Activated CD4-positive, alpha-beta T cell treated with anti-CD3 and anti-CD28 coated beads, Interleukin-2, amount 50 U/mL, for 24 hours (primary cell): ENCODE measurements at places on chromosomes 5 and 9.

GRCh38 chr9:13432904-13433303 lies 153.4 kb upstream of the MPDZ start:
- DNase-seq, result no peak

DNA sequence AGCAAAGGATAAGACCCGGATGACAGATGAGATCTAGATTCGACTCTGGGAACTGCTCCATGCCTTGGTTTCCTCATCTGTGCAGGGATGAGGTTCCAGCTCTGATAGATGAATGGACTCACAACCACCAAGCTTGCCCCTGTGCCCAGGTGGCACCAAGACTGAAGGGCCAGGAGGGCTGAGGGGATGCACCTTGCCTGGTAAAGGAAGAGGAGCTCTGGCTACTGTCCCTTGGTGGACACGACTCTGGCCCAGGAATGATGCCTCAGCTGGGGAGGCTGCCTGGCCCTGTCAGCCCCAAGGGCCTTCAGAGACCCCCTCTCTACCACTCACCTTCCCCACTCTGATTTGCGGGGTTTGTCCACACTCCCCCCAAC lies 24.9 kb upstream of the ANXA6 start:
- no peak for DNase-seq

DNA sequence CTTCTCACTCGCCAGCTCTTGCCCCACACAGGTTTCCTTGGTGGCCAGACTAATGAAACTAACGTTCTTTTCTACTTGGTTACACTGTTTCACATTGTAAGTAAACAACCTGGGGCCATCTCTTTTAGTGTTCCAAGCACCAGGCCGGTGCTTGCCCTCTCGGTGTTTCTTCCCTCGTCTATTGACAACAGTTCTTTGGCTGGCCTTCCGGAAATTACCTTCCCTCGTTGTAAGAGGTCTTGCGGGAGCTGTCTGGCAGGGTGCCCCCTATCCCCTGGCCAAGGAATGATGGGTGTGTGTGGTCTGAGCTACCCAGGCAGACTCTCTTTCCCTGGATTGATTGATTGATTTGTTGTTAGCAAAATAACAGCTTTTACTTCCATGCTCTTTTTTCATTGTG lies 918 bp upstream of the MYMK start:
- DNase-seq, result no peak

DNA sequence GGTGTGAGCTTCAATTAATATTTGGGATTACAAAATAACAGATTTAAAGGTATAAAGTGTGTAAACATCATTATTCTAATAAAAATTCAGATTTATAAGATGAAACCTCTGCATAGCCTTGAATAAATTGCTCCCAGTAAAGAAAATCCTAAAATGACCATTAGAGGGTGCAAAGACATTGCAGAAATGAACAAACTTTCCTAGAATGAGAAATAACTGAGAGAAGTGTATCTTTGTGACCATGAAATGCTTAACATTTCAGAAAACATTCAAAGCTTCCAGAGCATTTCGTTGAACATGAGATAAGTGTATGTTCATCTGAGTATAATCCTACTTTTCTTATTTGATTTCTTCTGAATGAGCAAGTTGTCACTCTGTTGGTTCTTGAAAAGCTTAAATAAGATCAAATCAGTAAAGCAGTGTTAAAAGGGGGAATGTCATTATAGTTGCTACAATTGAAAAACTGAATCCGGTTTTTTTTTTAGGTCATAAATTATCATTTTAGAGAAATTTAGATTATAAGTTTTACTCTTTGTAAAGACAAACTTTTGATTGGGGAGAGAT lies 24.7 kb upstream of the NUDT12 start:
- DNase-seq, result no peak

DNA sequence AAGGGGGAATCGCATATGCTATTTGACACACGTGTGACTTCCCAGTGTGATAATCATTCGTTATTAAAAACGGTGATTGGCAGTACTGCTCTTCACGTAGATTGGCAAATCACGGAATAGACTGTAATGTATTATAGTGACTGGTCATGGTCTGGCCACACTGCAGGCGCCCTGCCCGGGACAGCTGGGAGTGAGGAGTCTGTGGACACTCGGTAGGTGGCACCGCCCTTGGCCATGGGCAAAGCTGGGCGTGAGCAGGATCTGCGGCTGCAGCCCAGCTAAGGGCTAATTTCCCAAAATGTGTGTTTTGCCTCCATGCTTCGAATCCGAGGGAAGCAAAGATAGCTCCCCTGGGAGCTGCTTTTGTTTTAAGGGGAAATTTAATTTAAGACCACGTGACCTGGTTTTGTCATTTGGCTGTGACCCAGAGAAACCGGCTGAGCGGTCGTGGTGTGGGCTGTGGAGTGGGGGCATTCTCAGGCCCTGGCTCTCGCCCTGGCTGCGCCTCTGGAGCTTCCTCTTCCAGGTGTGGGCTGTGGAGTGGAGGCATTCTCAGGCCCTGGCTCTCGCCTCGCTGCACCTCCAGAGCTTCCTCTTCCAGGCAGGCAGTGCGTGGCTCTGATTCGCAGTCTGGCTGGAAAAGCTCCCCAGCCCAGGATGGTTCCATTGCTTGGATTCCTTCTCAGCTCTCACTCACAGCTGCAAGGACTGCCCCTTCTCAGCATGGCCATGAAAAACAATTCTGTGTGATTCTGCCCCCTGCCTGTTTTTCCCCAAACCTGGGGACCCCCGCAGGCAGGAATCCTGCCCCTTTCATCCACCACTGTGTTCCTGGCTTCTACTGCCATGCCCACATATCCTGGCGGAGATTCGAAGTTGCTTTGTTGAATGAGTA lies 131.1 kb downstream of the OLFM1 start:
- DNase-seq, result no peak

DNA sequence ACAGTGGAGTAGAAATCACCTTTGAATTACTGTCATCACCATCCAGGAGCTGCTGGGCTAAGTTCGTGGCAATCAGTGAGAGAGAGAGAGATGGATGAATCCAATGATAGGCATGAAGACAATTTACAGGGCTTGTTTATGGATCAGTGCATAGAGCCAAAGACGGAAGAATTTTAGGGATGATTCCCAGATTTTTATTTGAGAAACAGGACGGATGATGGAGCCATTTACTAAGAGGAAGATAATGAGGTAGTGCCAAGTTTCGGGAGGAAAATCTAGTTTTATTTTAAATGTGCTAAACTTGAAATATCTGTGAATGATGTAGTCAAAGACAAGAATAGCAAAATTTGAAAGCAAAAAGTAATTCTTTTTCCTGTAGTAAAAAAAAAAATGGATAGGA lies 394.2 kb upstream of the PAPPA start:
- DNase-seq, result no peak

- DNase-seq, result no peak
These were observed 73.4 kb downstream of the NMUR2 start for GRCh38 chr5:152331718-152332117.

GRCh38 chr9:117138231-117138630 lies 276.6 kb downstream of the ASTN2 start:
- DNase-seq, result no peak

DNA sequence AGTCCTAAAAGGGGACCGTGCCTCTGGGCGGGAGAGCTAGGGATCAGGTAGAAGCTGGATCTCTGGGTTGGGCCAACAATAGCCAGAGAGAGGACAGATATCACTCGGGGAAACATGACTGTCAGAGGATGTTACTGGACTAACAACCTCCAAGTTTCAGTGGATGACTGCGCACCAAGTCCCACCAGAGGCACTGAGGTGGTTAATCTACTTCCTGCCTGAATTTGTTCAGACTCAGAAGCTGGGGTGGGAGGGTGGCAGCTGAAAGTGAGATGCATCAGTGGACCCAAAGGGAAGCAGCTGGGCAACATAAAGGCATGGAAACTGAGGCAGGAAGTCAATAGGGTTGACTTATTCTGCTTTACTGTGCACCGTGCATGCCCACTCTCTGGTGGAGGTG lies 130.1 kb upstream of the SLC44A1 start:
- DNase-seq, result no peak

DNA sequence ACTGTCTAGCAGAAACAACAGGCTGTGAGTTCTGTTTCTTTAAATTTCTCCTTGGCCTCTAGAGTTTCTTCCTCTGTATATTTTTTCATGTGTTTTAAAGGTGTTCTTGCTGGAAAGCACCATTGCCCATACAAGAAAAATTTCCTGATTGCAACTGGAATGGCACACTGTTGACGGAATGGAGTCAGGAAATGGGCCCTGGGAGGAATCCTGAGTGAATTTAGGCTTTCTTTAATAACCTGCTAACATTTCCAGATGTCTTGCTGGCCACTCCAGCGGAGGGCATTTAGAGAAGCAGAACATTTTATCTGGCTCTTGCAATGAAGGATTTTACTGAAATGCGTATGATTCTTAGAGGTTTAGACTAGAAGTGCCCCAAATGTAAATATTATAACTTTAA lies 736.3 kb downstream of the TAF11L14 start:
- no peak for DNase-seq

DNA sequence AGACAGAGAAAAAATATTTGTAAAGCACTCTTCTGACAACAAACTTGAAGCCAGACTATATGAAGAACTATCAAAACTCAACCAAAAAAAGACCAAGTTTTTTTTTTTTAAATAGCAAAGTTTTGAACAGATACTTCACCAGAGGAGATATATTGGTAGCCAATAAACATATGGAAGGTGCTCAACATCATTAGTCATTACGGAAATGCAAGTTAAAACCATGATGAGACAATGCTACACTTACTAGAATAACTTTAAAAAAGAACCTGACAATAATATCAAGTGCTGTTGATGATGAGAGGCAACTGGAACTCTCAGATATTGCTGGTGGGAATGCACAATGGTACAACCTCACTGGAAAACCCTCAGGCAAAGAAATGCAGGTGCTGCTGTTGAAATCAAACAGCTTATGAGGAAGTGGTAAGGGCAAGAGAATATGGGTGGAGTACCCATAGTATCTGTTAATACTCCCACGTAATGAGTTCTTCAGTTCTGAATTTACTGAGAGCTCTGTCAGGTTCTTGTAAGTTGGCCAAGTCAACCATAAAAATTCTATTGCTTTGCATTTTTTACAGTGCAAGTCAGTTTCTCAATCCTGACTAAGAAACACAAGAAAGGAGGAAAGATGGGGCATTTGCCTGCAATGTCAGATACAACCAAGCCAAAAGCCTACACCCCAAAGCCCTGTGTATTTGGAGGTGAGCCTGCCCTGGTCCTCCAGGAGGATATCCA lies 87.3 kb upstream of the GNAQ start:
- DNase-seq, result no peak

GRCh38 chr9:35611230-35611797 lies 6.3 kb downstream of the TESK1 start:
- no peak for DNase-seq

DNA sequence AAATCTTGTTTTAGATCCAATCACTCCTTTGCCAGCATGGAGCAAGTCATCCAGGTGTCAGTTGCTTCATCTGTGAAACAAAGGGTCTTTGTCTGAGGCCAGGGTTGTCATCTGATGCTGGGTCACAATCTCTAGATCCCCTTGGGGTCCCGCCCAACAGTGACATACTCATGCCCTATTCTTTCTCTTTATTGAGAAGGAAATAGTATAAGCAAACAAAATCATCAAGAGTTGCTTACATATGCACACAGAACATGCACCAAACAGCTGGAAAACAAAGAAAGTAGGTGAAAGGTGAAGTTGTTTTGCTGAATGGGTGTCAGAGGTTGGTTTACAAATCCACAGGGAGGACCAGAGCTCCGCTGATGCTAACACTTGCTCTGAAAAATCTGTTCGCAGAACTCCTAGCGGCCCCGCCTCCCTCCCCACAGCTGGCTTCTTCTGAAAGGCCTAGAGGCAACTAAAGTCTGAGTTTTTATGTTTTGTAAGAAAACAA lies 106.1 kb upstream of the SLC44A1 start:
- DNase-seq, result no peak

- DNase-seq, result no peak
These were observed 64.3 kb downstream of the CXXC5 start for GRCh38 chr5:139712412-139712811.

DNA sequence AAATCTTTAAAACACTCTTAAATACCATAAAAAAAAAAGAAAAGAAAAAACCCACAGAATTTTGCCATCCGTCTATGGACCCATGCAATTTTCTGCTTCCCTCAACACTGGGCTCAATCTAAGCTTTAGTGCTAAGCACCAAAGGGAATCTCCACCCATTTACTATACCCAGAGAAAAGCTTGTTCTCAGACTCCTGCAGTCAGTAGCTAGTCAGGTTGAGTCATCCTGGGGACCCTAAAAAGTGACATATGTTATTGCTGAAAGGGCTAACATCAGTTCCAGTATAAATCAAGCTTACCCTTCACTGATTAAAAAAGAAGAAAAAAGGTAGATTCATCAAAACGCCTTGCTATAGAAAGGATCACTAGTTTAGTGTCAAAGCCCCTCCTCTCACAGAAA lies 177.6 kb downstream of the MUSK start:
- no peak for DNase-seq

- no peak for DNase-seq
These were observed 65.9 kb downstream of the NSG2 start for GRCh38 chr5:174111287-174111973.

GRCh38 chr5:135834639-135835529 lies at the start of gene SLC25A48:
TSS of gene SLC25A48 (plus strand) at chr5:135834663. CDS start at chr5:135834848, 185 bp downstream.
- DNase-seq, result no peak

GRCh38 chr5:124963236-124963919 lies 216.9 kb upstream of the ZNF608 start:
- no peak for DNase-seq

DNA sequence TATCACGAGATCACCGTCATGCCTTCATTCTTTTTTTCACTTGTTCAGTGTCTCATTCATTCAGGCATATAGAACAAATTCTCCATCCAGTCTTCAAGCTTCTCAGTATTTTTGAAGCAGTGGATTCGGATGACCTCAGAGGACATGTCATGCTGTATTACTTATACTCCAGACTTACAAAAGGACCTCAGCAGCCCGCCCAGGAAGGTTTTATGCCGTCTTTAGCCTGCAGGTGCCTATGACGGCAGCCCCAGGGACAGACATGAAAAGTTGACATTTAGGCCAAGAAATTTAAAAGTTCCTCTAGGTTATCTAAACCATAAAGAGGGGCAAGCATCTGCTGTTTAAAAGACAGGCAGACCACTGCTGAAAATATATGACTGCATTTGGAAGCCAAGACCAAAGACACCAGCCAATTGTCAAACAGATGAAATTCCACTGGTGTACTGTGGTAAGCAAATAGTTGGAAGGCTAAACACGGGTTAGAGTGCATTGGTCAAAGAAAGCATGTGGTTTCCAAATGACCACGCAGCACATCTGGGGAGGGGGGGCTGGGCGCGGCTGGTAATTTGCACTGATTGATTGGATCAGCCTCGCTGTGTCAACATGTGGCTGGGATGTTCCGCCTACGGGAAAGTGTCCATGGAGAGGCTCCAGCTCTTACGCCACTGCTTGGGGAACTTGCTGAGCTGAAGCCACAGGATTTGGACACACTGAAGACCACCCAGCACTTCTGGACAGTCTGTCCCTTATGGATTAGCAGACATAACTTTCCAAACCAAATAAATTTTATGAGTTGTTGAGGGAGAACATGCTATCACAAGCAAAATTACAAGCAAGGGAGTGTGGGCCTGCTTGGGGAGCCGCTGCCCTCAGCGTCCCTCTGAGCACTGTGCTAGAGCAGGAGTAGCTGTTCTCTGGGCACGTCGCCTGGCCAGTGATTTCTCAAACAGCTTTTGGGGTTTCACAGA lies 173.6 kb downstream of the FANCC start:
- no peak for DNase-seq

GRCh38 chr5:87411973-87412629 lies 629 bp downstream of the CCNH start:
- no peak for DNase-seq
